AG04450 (cell line): ENCODE measurements at places on chromosomes 7 and 10. TPM values are rescaled to one million over a fixed set of nuclear protein-coding genes. Genes with fewer than 3 reads are reported as not detected.

GRCh38 chr7:112874909-112875308, 84.7 kb upstream of the TMEM168 start:
- DNase-seq: no peak

- DNase-seq: no peak
Observed at GRCh38 chr7:128410451-128410753, 620 bp upstream of the IMPDH1 start.

- DNase-seq: no peak
Observed at GRCh38 chr7:92725161-92725925, 111.0 kb downstream of the CDK6 start.

- no peak for DNase-seq
Observed at GRCh38 chr10:670990-671389, 18.5 kb downstream of the DIP2C start.

GRCh38 chr7:99645590-99645989, 28.8 kb downstream of the ZSCAN25 start:
- no peak for DNase-seq

DNA sequence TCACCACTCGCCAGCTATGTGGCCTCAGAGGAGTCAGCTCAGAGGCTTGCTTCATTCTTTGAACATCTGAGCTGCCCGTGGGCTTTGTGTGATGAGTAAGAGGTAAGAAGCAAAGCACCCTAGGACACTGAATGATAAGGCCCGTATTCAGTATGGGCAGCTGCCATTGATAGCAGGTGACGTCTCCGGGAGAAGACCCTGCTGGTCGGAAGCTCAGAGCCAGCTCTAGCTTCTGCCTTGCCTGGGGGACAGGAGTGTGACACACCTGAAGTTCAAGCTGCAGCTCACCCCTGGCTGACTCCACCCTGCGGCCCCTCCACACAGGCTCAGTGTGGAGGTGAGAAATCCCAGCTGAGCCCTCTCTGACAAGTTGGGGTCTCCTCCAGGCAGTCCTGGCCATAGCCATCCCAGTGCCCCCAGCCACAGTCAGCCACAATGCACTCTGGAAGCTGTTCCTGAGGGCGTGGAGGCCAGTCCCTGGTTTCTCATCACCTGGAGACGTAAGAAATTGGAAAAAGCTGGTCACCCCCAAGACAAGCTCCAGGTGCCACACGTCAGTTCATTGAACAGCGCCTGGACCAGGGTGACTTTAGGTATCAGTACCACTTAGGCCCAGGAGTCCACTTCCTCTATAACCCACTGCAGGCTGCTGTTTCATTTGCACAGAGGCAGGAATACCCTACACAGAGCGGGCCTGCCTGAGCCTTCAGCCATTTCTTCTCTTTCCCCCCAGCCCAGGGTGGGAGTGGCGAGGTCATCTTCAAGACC, 164.9 kb upstream of the RHEB start:
- DNase-seq: no peak

- no peak for DNase-seq
Observed at GRCh38 chr7:298743-299142, 8.8 kb downstream of the FOXL3 start.

DNA sequence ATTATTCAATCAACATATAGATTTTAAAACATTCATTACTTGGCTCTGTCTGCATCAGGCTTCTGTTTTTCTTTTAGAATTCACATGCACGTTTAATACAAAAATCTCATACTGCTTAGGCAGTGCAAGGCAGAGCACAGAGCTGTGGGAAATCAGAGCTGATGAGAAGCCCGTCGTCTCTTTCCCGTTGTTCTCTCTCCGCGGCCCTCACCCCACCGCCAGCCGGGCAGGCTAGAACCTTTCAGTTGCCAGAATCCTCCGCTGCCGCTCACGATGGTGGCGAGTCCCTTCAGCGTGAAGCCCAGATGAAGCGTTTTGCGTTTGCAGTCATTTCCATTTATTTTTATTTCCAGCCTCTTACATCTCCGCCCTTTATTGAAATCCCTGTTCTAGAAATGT, 648.2 kb downstream of the SDK1 start:
- DNase-seq: no peak

- peak; percentile 41 for DNase-seq
Observed at GRCh38 chr7:121954803-121955202, 81.8 kb downstream of the PTPRZ1 start.

DNA sequence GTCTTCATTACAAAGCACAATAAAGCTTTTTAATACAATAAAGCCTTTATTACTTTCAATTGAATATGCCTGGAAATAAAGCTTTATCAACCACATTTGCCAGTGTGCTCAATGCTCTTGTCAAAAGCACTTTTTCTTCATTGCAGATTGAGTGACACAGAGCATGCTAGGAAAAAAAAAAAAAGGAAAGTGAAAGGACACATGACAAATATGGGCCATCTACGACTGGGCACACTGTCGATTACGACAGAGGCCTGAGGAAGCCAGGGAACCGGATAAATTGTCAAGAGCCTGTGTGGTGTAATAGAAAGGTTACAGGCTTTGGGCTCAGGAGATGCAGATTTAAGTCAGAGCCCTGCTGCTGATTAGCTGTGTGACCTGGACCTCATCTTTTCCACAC, 84.8 kb upstream of the LRGUK start:
- no peak for DNase-seq

DNA sequence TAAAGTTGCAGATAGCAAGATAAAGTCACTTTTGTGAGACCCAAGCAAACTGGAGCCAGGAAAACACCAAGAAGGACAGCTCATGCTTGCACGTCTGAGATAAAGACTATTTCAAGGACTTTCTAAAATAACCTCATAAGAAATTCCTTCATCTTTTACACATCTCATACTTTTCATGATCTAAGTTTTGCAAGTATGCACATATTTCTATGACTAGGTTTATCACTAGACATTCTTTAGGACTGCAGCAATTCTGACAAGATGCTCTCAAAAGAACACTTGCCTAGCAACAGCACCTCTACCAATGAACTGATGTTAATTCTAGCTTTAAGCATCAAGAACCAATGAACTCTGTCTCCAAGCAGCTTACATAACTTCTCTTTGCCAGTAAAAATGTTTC, 457.6 kb downstream of the SEMA3D start:
- DNase-seq: peak; percentile 24

DNA sequence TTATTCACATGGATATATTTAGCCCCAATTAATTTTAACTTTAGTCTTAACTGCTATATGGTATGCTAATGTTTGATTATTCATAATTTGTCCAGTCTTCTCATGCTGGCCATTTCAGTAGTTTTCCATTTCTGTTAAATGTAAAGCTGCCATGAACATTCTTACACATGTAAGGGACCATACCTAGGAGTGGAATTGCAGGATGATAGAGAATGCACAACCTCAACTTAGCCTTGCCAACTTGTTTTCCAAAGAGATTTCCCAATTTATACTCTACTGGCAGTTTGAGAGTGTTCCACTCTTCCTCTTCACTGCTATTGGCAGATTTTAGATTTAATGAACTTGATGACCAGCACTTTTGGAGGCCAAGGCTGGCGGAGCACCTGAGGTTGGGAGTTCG, 68.2 kb downstream of the FANK1 start:
- no peak for DNase-seq

DNA sequence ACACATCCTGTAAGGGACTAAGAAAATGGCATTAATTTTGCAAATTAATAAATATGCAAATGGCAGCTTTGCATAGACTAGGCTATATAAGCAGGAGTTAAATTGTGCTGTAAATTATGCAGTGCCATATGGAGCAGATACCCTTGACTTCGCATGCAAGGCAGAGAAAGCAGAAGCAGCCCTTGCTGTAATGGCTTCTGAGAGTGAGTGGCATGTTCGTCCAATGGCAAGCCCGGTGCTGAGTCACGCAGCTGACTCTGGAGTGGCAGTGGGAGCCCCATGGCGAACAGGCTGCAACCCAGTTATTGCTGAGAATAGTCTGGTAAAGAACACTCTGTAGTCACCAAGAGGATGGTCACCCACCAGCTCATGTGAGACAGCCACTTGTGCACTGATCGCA, 1186.5 kb downstream of the TYW1 start:
- no peak for DNase-seq

GRCh38 chr10:12656518-12657142, 307.3 kb downstream of the CAMK1D start:
- DNase-seq: peak; percentile 11

DNA sequence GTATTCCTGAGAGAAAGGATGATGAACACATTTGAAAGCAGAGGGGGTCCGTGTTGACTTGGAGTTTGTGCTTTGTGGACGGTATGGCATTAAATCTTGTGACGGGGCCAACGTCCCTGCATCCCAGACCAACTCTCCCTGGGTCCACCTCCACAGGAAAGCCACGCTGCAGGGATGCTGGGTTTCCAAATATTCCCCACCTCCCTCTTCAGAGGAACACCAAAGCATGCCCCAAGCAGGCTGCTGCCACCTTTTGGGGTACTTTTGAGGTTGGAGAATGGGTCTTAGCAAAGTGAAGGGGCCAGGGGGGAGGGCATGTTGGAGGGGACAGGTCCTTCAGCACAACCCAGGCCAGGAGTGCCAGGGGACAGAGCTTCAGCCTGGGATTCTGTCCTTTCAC, 504.4 kb downstream of the TCERG1L start:
- no peak for DNase-seq

DNA sequence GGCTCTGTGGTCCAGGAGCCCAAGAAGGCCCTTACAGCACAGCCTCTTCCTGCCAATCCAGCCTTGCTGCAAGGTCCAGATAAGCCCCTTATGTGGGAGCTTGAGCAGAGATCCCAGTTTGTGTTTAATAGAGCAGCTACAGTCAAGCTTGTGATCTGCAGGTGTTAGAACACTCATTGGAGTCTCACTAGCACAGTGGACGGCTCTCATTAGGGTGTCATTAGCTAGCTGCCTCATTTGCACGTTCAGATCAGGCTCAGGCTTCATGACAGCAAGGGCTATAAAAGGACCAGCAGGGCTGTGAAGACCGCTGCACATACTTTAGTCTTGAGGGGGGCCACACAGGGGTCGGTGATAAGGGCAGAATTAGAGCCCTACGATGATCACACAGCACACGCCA, 443.2 kb downstream of the RPS24 start:
- no peak for DNase-seq

DNA sequence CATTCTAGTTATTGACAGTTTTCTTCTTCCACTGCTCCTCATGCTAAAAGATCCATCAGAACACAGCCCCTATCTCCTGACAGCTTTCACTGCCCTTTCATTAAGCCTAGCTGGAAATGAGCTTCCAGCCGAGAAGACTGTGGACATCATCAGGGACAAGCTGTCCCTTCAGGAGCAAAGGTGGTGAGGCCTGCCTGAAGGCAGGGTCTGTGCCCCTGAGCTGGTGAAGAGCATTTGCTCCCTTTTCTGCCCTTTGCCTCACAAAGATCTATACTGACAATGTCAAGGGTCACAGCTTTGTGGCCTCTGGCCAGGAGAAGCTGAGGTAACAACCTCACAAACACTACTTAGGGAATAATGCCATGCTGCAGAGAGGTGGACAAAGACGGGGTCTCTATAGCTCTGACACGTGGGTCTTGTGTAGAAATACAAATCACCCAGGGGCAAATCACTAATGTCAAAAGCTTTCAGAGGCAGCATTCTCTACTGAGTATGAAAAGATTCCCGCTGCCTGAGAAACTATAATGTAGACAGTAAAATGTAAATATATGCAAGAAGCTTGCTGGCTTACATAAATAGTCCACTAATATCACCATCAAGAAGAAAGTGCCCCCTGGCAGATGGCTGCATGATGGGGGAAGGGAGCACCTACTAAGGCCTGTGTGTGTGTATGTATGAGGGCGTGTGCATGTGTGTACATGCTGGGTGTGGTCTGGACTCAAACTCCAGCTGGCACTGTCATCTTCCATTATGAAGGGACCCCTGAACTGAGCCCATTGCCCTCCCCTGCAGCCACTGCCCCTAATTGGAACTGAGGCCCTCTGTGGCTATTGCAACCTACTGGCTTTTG, 55.8 kb downstream of the HBP1 start:
- no peak for DNase-seq

DNA sequence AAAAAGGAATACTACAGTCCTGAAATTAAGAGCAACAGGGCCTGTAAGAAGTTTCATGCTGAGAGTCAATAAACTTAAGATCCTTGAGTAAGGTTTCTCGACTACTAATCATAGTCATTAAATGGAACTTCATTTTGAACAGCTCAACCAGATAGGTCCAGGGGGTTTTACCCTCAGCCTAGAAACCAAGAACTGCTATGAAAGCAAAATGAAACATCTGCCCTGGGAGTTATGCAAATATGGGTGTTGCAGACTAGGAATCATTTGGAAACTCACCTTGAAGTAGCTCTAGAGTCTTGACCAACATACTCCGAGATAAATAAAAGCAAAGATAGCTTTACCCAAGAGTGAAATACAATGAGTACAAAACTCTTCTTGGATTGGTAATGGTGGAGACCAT, 128.0 kb downstream of the HGF start:
- no peak for DNase-seq

DNA sequence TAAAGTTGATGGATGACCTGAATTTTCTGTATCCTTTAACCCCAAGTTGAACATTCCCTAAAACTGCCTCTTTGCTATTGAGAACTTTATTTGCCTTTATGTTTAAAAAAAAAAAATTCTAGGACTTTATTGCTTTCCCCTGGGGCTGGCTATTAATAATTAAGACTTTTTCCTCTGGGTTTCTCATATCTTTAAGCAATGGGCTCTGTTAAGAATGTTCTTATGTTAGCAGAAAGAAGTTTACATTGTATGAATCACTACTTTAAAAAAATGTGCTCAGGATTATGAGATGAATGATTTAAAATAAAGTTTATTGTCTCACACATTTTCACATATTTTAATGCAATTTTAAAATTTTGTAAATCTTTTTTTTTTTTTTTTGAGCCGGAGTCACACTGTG, 19.5 kb downstream of the TAX1BP1 start:
- DNase-seq: no peak

- DNase-seq: peak; percentile 41
Observed at GRCh38 chr7:150368096-150368883, at the start of gene REPIN1. TSS of gene REPIN1 (plus strand) at chr7:150368822. CDS start at chr7:150369712, 890 bp downstream.

DNA sequence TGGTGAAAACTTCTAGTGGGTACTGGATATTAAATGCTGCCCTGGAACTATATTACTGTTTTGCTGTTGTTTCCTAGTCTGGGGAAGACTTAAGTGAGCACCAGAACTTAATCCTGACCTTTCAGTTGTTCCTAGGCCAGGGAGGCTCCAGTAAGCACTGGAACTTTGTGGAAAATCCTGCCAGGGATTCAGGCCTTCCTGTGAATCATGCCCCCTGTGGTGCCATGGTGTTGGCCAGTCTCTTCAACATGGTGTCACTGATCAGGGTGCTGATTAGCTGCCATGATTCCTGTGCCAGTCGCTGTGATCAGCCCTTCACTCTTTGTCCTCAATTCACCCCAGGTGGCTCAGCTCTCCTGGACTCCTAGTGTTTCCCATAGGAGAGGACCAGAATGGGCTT, 8.5 kb upstream of the AOAH start:
- no peak for DNase-seq

GRCh38 chr7:90384433-90384832, 18.8 kb upstream of the CLDN12 start:
- DNase-seq: no peak

GRCh38 chr10:62373639-62373994, 552 bp upstream of the ZNF365 start:
- no peak for DNase-seq

ZNF804B gene
- not detected in 2 replicates for polyA plus RNA-seq

GDF10 gene
- 0.09 and 0.14 TPM in 2 replicates for polyA plus RNA-seq

KCNMA1 gene
- polyA plus RNA-seq: 58.8 and 60.0 TPM in 2 replicates

POLR2J2 gene
- 1.9 and 2.0 TPM in 2 replicates for polyA plus RNA-seq

AS3MT gene
- 4.0 and 6.7 TPM in 2 replicates for polyA plus RNA-seq

ZNF488 gene
- 0.16 and 0.19 TPM in 2 replicates for polyA plus RNA-seq

STAG3 gene
- polyA plus RNA-seq: 0.15 and 0.22 TPM in 2 replicates

CALHM1 gene
- polyA plus RNA-seq: not detected in 2 replicates

HOXA13 gene
- not detected in 2 replicates for polyA plus RNA-seq

PTF1A gene
- polyA plus RNA-seq: not detected in 2 replicates
